ENCODE measurements at places on chromosomes 12 and 14.

- DNase-seq, result no peak
Observed at GRCh38 chr14:64438181-64438841, 27.0 kb upstream of the AKAP5 start.

DNA sequence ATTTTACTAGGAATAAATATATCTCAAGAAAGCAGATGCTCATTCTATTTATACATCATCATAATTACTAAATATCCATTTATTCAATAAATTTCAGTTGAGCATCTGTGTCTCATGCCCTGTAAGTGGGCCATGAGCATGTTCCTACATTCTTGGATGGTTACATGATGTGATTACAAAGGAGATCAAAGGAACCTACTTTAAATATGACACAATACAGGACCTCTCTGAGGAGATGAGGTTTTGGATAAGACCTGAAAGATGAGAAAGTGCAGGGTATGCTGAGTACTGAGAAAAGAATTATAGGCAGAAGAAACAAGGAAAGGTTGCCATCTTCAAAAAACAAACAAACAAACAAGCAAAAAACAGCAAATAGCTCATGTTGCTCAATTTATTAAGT lies 105.4 kb upstream of the CNTN1 start:
- DNase-seq, result no peak

- no peak for DNase-seq
Observed at GRCh38 chr12:9808504-9808903, 18.8 kb upstream of the KLRF1 start.

GRCh38 chr14:24875991-24876878 lies 173.7 kb downstream of the STXBP6 start:
- DNase-seq, result no peak

DNA sequence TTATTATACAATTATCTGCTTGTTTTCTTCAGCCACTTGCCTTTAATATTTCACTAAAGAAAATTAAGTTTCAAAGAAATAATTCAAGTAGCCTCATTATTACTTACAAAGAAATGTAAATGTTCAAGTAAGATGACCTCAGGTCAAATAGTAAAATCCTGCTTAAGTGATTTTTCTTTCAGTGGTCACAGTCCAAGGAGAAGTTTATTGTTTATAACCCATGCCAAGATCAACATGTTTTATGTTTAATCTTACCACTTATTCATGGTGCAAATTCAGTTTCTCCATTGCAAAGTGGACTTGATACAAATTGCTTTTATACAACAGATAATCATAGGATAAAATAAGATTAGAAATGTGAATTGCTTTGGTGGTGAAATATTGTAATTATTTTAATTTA lies 370.2 kb upstream of the FLRT2 start:
- DNase-seq, result no peak

DNA sequence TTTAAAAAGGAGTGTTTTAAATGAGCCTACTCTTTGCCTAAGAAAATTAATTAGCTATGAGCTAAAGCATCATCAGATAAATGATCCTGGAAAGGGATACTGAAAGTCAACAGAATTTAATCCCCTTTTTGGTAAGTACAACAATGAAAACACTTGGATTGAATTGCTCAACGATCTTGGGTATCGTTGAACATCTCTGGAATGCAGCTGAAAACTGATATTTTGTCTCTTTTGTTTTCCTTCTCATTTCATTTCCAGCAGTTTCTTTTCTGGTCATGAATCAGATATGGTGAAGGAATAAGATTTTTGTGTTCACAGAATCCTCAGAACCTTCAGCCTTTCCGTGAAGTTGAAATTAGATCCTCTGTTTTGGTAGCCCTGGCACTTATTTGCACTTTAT lies 771.2 kb downstream of the FSCB start:
- no peak for DNase-seq

- no peak for DNase-seq
Observed at GRCh38 chr14:68651075-68651474, 141.8 kb downstream of the ZFP36L1 start.
